ENCODE measurements at places on chromosomes 3 and 15.

GRCh38 chr15:95458721-95459120 lies 871.8 kb upstream of the NR2F2 start:
- DNase-seq, result no peak

- no peak for DNase-seq
Measured at GRCh38 chr3:18666655-18667054, 241.5 kb upstream of the SATB1 start.

- peak; percentile 89 for DNase-seq
Measured at GRCh38 chr3:46558184-46559043, 7.7 kb downstream of the LRRC2 start.

DNA sequence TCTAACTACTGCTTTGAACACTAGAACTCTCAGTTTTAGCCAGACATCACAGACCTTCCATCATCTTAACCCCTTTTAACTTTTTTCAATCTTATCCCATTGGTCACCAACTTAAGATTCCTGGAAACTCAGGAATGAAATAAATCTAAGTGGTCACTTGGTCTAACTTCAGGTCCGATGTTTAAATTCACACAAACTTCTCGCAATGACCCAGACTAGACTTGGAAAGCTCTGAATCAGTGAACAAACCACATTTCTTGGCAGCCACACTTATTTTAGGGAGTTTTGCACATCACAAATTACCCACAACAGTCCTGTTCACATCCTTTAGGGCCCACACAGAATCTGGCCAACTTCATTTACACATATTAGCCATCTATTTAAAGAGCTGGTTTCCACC lies 118.9 kb downstream of the MAGI1 start:
- DNase-seq, result no peak

- DNase-seq, result no peak
Measured at GRCh38 chr3:99524559-99524958, 113.8 kb upstream of the COL8A1 start.

- peak; percentile 79 for DNase-seq
Measured at GRCh38 chr3:14371573-14372474, 30.6 kb upstream of the SLC6A6 start.

GRCh38 chr3:158680861-158681260 lies 8.4 kb upstream of the LXN start:
- no peak for DNase-seq

- no peak for DNase-seq
Measured at GRCh38 chr3:60240492-60240891, 1010.8 kb downstream of the FHIT start.

- no peak for DNase-seq
Measured at GRCh38 chr15:23760024-23760423, 72.9 kb upstream of the NDN start.

DNA sequence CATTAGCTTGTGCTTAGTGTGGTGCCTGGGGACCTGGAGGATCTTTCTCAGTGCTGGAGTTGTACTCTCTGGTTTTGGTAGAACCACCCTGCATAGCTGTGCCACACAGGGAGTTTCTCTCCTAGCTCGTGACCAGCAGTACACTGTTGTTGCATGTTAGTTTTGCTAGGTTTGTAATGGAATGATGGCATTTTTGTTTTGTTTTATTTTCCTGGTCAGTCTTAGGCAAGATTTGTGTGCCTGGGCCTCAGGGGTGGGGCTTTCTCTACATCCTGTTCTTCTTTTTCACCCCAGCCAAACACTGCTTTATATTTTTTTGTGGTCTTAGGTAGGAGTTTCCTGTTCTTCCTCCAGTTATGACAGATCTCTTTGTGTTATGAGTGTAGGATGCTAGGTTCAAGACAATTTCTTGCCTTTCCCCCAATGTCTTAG lies 534.5 kb upstream of the KCNMB2 start:
- no peak for DNase-seq

- no peak for DNase-seq
Measured at GRCh38 chr3:163717377-163717776, 1360.9 kb downstream of the SI start.

GRCh38 chr3:37833302-37834186 lies 28.1 kb upstream of the CTDSPL start:
- peak; percentile 10 for DNase-seq

GRCh38 chr15:61133361-61133760 lies 95.7 kb downstream of the RORA start:
- DNase-seq, result no peak

GRCh38 chr3:19399356-19399755 lies 251.0 kb downstream of the KCNH8 start:
- no peak for DNase-seq

DNA sequence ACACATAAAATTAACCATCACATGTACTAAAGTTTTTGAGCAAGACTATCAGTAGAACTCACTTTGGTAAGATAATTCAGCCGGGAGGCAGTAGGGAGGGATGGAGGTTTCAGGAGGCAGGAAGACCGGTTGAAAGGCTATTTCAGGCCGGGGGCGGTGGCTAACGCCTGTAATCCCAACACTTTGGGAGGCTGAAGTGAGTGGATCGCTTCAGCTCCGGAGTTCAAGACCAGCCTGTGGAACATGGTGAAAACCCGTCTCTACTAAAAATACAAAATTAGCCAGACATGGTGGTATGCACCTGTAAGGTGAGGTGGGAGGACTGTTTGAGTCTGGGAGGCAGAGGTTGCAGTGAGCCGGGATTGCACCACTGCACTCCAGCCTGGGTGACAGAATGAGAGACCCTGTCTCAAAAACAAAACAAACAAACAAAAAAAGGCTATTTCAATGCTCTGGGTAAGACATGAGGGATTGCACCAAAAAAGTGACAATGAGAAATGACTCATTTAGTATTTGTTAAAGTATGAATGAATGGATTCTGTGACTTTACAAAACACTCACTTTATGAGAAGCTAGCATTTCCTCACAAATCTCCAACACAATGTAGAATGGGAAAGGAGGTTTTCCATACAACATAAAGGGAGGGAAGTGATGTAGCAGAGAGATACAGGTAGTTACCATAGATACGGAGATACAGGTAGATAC lies 43.9 kb downstream of the SH3BP5 start:
- DNase-seq, result no peak

- DNase-seq, result no peak
Measured at GRCh38 chr15:62430552-62430951, 265.5 kb upstream of the C2CD4B start.

- DNase-seq, result no peak
Measured at GRCh38 chr3:150984066-150984465, 11.5 kb upstream of the CLRN1 start.

GRCh38 chr3:34247401-34247800 lies 449.0 kb downstream of the PDCD6IP start:
- no peak for DNase-seq

DNA sequence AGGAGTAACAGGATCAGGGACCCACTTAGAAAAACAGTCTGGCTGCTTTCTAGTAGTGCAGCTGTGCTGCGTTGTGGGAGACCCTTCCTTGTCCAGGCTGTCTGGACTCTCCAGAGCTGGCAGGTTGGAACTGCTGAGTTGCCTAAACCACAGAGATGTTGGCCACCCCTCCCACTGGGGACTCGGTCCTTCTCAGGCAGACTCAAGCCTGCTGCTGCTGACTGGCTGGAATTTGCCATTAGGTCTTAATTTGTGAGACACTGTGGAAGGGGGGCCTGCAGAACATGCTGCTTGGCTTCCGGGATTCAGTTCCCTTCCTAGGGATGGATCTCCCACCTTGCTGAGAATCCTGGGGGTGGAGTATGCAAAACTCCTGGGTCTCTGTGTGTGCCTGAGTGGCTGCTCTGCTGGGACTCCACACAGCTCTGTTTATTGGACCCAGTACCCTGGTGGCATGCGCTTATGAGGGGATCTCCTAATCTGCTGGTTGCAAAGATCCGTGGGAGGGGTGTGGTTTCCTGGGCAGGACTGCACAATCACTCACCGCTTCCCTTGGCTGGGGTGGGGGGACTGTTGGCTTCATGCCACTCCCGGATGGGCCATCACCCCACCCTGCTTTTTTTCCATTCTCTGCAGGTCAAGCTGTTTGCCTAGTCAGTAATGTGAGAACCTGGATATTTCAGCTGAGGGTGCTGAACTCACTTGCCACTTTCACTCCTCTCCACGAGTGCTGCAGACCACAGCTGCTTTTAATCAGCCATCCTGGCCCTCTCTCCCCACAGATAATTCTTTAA lies 150.5 kb downstream of the CFAP20DC start:
- DNase-seq, result no peak

DNA sequence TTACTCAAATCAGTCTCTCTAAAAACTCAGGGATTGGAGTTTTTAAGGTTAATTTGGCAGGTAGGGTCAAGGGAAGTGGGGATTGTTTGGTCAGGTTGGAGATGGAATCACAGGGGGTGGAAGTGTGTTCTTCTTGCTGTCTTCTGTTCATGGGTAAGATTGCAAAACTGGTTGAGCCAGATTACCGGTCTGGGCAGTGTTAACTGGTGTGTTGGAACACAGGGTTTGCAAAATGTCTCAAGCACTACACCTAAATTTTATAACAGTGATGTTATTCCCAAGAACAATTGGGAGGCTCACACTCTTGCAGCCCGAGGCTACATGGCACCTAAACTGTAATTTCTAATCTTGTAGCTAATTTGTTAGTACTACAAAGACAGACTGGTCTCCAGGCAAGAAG lies 425.4 kb downstream of the PLOD2 start:
- DNase-seq, result no peak
